ENCODE measurements at places on chromosomes 6 and 20.

GRCh38 chr20:33664085-33664761 lies 2.1 kb downstream of the C20orf144 start:
- DNase-seq: peak; percentile 52

- no peak for DNase-seq
These were observed 3.0 kb downstream of the SPINT4 start for GRCh38 chr20:45725134-45725533.

DNA sequence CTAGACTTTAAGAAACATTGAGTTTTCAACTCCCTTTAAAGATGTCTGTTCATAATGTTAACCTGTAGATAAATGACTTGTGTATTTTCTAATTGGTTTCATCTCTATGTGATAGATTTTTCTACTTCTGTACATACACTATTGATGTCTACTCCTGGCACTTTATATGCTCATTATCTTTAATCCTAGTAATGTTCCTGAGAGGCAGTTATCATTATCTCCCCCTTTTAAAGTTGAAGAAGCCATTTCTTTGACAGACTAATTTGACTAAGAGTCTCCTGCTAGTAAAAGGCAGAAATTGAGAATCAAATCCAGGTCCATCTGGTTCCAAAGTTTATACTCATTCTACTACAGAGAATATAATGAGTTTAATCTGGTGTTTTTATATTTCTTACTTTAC lies 137.2 kb upstream of the SAMD5 start:
- no peak for DNase-seq

DNA sequence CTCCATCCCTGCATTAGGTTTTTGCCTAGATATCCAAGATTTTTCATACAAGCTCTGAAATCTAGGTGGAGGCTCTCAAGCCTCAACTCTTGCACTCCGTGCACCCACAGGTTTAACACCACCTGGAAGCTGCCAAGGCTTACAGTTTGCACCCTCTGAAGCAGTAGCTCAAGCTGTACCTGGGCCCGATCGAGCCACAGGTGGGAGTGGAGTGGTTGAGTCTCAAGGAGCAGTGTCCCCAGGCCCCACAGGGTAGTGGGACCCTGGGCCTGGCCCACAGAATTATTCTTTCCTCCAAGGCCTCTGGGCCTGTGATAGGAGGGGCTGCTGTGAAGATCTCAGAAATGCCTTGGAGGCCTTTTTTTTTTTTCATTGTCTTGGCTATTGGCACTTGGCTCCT lies 973.5 kb upstream of the MAP3K7 start:
- DNase-seq: no peak

GRCh38 chr6:167529444-167530335 lies 204.8 kb downstream of the TTLL2 start:
- no peak for DNase-seq

GRCh38 chr20:10864076-10864672 lies 190.4 kb upstream of the JAG1 start:
- no peak for DNase-seq

DNA sequence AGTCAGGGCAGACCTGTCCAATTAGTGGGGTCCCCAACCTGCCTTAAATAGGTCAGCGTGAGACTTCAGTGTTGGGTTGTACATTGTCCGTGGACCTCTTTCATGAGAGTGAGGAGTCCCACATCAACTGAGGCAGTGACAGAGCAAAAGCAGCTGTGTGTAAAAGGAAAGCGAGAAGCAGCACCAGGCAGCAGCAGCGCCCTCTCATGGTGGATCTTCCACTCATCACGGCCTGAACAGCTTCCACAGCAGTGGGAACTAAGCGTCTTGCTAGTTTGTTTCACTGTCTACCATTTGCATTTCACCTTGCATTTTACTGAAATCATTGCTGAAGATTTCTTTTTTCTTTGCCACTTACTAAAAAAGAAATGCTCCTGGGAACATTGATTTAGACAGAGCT lies 333.8 kb downstream of the PKHD1 start:
- DNase-seq: no peak

GRCh38 chr6:143647191-143647590 lies 30.6 kb upstream of the PHACTR2 start:
- DNase-seq: no peak

- no peak for DNase-seq
These were observed 1608.8 kb downstream of the GRIK2 start for GRCh38 chr6:103002282-103002681.

DNA sequence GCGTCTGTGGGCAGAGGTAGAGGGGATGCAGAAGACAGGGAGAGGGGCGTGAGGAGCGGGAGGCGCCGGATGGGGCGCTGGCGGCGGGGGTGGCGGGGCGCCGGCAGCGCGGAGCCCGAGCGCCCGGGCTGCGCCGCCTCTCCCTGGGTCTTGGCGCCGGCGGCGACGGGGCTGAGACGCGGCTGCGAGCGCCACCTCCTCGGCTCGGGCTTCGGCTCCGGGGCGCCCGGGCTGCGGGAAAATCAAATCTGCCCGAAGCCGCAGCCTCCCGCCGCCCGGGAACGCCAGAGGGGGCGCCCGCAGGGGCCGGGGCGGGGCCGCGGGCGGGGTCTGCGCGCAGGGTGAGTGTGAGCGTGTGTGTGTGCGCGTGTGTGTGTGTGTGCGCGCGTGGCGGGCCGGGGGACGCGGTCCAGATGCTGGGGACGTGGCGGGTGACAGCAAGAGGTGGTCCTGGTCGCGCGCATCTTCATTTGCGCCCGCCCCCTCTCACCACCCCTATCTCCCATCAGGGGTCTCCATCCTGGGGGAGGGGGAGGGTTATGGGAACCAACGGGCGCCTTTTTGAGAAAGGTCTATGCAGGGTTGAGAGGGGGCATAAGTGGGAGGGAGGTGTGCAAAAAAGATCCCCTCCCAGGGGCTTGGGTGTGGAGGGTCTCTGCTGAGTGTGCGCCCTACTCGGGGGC lies 646 bp upstream of the CPNE5 start:
- DNase-seq: peak; percentile 81

- DNase-seq: no peak
These were observed 72.9 kb downstream of the TSBP1 start for GRCh38 chr6:32298632-32299336.

- DNase-seq: no peak
These were observed 637.6 kb upstream of the CHD6 start for GRCh38 chr20:42255821-42256220.

GRCh38 chr6:29925727-29926412 lies 16.5 kb upstream of the HLA-A start:
- no peak for DNase-seq

DNA sequence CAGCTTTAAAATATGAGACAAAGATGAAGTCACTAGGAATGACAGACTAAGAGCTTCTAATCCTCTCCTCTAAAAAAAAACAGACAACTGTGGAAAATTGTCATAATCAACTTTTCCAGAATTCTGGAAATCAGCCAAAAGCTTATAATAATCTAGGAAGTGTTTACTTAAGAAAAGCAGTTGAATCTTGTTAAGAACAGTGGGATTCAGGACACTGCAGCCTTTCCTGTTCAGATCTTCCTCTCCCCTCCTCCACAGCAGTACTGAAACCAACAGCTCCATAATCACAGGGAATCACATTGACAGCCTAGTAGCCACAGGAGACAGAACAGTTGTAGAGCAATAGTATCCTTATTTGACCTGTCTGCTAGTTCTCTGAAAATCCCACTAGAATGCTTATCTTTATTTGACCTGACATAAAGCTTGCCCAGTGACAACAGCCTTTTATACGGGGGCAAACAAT lies 41.6 kb downstream of the IBTK start:
- DNase-seq: no peak

- DNase-seq: no peak
These were observed 52.9 kb upstream of the FABP7 start for GRCh38 chr6:122726649-122727048.

DNA sequence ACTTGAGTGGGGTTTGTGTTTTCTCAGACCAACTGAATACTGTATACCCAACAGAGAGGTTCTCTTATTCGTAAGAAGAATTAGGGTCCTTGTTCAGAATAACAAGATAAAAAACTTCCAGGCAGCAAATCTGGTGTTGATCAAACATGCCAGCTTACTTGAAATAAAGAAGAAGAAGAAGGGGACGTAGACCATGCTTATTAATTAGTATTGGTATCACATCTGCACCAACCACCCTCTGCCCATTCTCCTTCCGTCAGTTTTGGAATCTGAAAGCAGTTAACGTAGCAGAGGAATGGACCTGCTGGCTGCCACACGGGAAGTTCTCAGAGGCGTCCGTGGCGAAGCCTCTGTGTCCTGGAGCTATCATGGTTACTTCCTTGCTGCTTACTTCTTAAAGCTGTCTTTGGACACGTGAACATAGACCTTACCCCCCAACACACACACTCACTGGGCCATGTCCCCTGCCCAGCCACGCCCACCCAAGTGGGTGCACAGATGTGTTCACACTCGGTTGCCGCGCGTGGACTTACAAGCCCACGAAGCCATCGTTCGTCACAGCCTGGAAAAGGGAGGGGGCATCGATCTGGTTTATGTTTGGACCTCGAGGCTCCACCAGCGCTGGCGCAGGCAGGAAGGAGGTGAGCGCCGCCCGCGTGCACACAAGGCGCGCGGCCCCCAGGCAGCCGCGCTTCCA lies 4.1 kb upstream of the DLL1 start:
- DNase-seq: no peak

- DNase-seq: peak; percentile 13
These were observed 37.0 kb downstream of the VSTM2L start for GRCh38 chr20:37939701-37940560.

DNA sequence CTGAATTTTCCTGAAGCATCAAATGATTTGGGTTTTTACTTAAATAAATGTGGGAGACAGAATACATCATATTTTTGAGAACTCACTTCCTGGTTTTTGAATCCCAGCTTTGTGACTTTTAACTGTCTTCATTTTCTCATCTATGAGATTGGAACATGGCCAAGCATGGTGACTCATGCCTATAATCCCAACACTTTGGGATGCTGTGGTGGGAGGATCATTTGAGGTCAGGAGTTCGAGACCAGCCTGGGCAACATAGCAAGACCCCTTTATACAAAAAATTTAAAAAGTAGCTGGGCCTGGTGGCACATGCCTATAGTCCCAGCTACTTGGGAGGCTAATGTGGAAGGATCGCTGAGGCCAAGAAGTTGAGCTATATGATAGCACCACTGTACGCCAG lies 122.3 kb downstream of the QKI start:
- DNase-seq: no peak

Measured in 8988T (cell line).